ENCODE measurements at places on chromosomes 11 and 22. TPM values are rescaled to one million over a fixed set of nuclear protein-coding genes. Genes with fewer than 3 reads are reported as not detected.

Gene CRACR2B
- 9.6 TPM for total RNA-seq

DNA sequence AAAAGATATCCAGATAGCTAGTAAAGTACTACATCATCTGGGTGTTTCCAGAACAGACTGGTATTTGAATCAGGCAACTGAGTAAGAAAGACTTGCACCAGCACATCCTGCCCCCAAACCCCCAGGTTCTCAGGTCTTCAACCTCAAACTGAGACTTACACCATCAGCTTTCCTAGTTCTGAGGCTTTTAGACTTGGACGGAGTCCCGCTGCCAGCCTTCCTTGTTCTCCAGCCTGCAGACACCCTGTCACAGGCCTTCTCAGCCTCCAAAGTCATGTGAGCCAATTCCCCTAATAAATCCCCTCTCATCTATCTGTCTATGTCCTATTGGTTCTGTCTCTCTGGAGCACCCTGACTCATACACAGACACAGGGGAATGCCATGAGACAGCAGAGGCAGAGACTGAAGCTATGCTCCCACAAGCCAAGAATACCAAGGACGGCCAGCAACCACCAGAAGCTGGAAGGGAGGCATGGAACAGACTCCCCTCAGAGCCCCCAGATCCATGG is 10.9 kb downstream of the SMCO4 start:
- DNase-seq = no peak

GRCh38 chr11:6472934-6473333 is 807 bp downstream of the TRIM3 start:
- no peak for DNase-seq

Gene CALCB
- 1.5 TPM for total RNA-seq

DNA sequence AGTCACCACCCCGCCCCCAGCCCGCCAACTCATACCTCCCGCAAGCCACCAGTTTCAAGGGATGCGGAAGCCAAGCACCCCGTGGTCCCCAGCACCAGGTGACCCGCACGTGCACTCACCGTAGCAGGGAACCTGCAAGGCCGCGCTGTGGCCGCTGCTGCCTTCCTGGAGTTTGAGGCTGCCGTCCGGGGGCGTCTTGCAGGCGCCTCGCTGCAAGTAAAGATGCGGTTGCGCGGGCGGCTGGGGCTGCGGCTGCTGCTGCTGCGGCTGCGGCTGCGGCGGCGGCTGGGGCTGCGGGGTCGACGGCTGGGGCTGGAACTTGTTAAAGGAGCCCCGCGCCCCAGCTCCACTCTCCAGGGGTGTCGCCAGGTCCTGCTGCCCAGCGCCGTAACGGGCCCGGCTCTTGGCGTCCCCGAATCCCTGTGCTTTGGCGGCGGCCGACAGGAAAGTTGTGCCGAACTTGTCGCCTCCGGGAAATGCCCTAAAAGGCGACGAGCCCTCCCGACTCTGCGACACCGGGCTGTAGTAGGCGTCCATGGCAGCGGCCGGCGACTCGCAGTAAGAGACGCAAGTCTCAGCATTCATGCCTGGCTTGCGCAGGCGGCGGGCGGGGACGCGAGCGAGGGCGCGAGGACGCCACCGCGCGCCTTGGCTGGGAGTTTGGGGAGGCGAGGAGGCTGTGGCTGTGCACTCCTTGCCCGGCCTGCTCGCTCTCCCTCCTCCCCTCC is at the start of gene ALX4:
TSS of gene ALX4 (minus strand) at position 662 of the 728 bp plus-strand sequence. CDS start at position 585, 77 bp downstream.
- DNase-seq = no peak

- no peak for DNase-seq
Observed at GRCh38 chr11:117502015-117502778, 174.5 kb downstream of the CEP164 start.

DNA sequence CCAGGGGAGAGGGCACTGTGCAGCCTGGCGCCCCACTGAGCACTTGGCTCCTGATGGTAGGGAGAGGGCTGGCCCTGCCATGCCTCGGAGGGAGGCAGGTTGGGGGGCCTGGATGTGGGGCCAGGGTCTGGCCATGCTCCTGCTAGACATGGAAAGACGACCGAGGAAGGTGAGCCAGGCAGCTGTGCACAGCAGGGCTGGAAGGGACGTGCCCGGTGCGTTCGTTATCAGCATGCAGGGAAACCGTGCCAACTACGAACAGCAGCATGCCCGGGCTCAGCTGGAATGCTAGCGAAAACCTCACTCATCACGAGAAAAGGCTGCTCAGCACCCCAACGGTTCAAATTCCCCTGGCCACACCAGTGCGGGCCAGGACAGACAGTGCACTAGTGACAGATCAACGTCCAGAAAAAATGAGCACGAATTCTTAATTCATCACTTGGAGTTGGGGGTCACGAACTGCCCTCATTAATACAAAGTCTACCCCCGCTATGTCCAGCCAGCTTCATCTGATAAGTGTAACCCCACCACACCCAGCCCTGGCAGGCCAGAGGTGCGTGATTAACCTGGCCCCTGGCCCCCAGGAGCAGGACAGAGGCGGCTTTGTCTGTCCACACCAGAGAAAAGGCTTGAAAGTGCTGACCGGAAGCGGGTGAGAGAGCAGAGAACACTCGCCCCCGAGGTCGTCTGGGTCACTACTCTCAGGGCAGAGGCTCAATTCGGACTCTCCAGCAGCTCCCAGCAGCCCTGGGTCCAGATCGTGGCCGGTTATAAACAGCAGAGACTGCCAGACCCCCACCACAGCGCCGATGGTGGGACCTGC is 84.2 kb downstream of the CELSR1 start:
- DNase-seq = no peak

GRCh38 chr22:46361826-46362202 is 26.3 kb downstream of the TRMU start:
- DNase-seq = no peak

- no peak for DNase-seq
Observed at GRCh38 chr22:19727310-19728150, 4.2 kb downstream of the GP1BB start.

DNA sequence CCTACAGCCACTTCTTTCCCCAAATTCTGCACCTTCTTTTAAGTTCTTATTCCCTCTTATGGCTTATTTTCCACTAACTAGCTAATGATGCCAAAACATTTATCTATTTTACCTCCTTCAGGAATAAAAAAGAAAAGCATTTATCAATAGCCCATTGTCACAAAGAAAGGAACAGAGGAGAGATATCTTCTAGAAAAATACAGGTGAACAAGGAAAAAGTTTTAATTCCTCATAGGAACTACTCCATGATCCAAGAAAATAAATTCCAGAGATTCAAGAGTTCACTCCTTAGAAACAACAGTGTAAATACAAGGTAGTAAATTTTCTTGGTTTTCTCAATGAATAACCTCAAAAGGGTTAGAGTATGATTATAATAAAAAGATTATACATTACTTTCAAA is 52.6 kb upstream of the TOP3B start:
- DNase-seq = no peak

Gene YAP1
- total RNA-seq = 355 TPM

DNA sequence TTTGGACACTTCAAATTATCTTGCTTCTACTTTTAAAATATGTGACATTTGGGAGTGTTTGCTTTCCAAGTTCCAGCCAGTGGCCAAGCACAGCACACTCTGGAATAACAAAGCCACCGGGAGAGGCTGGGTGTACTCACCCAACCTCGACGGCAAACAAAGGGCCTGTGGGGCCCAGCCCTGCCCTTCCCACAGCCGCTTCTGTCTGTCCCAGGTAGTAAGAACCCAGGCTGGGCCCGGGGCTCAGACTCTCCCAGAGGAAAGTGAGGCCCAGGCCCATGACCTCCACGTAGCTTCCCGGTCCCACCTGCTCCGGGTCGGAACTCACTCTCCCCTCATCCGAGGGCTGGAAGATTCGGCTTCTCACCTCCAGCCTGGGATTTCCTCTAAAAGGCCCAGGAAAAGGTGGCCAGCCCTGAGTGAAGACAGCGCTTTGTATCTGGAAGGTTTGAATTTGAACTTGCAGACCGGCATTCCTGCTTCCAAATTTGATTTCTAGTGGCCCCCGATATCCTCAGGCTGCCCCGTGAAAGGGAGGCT is 93.5 kb downstream of the CELSR1 start:
- DNase-seq = no peak

Gene CHCHD10
- total RNA-seq = 19.4 TPM

DNA sequence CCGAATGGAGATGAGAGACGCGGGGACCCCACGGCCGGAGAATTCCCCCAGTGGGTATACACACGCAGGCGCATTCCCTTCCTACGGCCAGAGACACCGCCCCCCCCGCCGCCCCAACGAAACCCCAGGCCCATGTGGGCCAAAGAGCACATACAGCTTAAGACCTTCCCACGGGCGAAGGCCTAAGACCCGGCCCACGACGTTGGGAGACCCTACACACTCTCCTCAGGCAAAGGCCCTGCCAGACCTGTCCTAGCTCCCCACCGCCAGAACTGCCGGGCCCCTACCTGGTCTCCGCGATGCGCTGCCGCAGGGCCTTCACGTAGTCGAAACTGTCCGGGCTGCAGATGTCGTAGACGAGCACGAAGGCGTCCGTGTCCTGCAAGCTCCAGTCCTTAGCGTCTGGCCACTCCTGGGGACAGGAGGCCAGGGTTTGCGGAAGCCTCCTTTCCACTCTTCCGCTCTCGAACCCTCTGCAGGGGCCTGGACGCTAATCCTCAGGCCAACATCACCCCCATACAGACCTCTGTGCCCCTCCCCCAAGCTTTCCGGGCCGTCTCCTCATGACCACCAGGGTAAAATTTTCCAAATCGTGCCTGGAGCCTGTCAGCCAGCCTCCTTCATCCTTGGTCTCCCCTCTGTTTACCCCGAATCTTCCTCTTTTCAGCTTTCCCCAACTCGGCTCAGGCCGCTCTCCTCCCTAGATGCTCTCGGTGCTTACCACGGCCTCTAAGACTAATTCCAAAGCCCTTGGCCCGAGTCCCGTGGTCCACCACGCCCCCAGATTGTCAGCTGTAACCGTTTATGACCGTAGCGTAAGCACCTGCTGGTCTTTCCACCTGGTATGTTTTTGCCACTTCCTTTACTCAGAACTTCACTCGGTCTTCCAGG is 1.7 kb downstream of the RASL10A start:
- DNase-seq = no peak

DNA sequence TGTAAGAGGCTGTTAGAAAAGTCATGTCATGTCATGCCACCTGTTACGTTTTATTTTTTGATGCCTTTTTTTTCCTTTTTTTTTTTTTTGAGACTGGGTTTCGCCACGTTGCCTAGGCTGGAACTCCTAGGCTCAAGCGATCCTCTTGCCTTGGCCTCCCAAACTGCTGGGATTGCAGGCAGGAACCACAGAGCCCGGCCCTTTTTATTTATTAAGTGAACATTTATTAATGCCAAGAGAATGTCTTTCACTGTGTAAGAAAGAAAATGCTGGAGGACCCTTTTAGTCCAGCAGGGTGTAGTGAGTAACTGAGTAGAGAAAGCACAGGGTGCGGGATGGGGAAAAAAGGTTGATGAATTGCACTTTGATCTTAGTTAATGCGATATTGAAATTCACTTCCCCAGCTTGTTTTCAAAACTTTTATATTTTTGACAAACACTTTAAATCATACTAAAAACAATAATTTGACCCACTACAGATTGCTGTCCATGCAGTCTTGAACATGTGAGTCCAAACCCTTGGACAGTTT is 2.3 kb upstream of the XBP1 start:
- DNase-seq = no peak

GRCh38 chr11:68275721-68276507 is 4.1 kb upstream of the C11orf24 start:
- DNase-seq = no peak

DNA sequence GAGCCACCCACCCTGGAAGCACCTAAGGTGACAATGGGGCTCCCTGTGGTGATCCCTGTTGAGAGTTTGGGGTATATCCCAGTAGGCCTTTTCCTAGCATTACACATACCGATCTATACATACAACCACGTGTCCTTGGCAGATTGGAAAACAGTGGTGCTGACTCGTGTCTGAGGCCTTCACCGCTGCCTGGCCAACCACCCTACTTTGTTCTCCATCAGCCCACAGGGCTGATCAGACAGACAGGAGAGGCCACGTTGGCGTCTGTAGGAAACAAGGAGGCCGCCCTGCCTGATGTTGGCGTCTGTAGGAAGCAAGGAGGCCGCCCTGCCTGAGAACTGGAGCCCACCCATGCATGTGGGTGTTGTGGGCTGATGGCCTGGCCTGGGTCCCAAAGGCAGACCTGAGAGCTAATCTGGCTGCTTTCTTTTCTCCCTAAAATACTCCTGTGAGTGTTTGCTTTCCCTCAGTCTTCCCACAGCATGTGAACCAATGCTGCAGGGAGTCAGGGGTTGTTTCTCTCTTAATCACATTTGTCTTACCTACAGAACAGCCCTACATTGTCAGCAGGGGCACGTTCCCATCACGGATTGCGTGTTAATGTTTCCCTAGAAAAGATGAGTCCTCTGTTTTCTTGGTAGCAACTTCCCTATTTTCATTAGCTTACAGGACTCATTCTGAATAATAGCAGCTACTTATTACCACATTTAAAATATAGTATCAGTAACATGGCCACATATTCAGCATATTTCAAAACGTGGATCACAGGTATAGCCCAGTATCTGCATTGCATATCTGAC is 57.2 kb downstream of the SBF1 start:
- no peak for DNase-seq

- DNase-seq = no peak
Observed at GRCh38 chr22:42314709-42315391, 44.4 kb upstream of the TCF20 start.

Gene PITPNB
- 111 TPM for total RNA-seq

Data from thoracic aorta (tissue), 2 donors.